ENCODE measurements at places on chromosomes 7 and 10.

DNA sequence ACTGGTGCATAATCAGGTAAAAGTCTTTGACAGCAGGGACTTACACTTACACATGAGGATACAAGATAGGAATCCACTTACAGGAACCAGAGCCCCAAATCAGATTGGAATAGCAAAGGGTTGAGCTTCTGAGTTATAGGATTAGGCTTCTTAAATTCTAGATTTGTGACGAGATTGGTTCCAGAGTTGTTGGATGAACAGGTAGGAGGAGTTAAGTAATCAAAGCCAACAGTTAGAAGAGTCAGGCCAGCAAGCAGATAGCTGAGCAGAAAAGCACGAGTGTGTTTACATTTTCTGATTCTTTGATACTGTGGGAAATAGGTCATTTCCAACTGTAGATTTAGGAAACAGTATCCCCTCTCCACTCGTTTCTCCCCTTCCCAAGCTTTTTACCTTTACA lies 167.0 kb downstream of the MDFIC start:
- no peak for DNase-seq

DNA sequence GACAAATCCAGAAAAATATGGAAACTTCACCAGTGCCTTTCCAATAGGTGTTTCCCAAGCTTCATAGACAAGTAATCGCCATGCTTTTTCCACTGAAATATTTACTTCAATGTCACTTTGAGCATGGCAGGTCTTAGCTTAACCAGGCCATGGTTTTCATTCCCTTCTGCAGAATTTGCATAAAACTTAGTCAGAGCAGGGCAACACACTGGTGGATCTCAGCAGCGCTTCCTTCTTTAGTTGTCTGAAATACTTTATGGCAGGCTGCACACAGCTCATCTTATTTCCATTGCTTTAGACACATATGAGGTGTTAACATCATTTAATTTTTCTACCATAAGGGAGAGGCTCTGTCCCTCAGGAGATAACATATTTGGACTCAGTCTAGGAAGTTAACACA lies 102.9 kb upstream of the AHR start:
- DNase-seq: no peak

DNA sequence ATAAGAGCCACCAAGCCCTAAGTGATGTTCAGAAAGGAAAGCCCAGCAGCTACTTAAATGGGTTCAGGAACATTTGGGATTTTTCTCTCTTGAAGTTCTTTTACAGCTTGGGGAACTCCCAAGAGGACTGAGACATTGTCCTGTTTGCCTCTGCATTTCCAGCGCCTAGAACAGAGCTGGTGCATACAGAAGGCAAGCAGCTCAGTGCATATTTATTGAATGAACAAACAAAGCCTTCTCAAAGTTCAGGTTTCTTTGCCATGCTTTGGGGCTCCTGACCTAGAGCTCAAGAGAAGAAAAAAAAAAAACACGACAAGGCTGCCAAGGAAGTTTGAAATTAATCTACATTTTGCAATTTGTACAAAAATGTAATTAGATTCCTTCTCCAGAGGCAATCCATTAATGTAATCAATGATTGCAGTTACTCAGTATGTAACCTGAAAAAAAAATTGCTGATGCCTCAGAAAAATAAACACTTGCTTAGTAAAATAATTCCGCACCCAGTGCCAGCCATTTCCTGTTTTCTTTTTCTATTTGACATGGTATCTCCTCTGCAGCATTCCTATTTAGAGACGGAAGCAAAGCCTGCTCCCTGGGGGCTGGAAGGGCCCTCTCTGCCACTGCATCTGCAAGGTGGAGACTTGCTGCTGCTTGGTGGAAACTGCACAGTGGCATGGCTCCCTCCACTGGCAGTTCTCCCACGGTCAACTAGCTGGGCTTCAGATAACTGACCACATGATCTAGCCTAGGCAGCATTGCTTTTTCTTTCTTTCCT lies 157.3 kb downstream of the TMEM178B start:
- DNase-seq: no peak

- DNase-seq: no peak
Observed at GRCh38 chr10:78010278-78010677, 19.0 kb downstream of the POLR3A start.

DNA sequence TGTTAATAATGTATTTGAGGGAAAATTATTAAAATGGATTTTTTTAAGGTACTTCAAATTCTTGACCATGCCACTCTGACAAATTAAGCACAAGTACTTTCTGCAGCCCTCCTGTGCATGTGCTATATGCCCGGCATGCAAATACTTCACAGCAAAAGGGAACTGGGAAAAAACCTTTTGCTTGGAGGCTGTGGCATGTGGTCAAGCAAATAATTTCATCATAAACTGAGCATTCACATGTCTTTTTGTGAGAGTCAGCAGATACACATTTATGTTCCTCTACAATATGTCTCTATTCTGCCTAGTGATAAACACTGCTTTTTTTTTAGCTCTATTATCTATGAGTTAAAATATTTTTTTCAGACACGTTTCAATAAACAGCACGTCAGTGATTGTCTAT lies 53.7 kb upstream of the SEMA3A start:
- DNase-seq: no peak

Measured in coronary artery (tissue), 2 donors.